SK-N-SH (cell line): ENCODE measurements at places on chromosomes 4 and X.

- H3K4me1 ChIP-seq = no peaks in the 10 kb centered on the region
- H3K36me3 ChIP-seq = no peaks in the 10 kb centered on the region
Measured at GRCh38 chr4:242121-242848, 63.0 kb downstream of the ZNF732 start.

DNA sequence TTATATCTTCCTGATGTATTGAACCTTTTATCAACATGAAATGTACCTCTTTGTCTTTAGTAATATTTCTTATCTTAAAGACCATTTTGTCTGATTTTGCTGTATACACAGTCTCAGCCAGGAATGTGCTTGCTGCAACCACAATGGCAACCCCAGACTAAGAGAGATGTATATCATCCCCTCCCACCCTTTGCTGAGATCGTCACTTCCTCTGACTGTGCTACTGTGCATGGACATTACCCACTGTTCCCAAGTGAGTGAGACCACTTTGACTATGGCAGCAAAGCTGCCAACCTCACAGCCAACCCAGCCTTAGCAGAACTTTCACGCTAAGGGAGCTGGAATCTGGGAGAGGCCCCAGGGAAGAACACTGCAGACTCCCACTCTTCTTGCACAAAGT lies 46.0 kb downstream of the EIF2S3 start:
- no peaks in the 10 kb centered on the region for H3K36me3 ChIP-seq
- no peak overlapping the region for H3K27ac ChIP-seq
- no peak for DNase-seq
- H3K4me1 ChIP-seq = 0 out of 2 replicates have a peak, but pooled peaks cover 6% of the 10 kb centered on the region
- H3K4me3 ChIP-seq = no peak overlapping the region

DNA sequence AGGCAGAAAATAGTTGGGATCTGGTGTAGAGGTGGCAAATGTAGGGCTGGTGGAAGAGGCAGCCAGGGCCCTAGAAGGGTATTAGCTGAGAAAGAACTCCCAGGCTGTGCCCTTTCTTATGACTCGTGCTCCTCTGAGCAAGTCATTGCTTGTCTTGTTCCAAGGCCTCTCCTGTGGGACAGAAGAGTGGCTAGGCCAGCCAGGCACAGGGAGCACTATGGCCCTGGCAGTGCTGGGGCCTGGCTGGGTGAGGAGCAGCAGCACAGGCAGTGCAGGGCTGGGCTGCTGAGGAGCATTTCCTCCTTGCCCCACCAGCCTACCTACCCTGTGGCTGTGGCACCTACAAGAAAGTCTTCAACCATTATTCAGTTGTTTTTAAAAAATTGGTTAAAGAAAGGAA lies 298.5 kb upstream of the NR3C2 start:
- no peaks in the 10 kb centered on the region for H3K27me3 ChIP-seq
- no peak for DNase-seq
- no peak overlapping the region for H3K4me3 ChIP-seq
- H3K36me3 ChIP-seq = no peaks in the 10 kb centered on the region
- H3K27ac ChIP-seq = no peak overlapping the region
- no peaks in the 10 kb centered on the region for H3K4me1 ChIP-seq

DNA sequence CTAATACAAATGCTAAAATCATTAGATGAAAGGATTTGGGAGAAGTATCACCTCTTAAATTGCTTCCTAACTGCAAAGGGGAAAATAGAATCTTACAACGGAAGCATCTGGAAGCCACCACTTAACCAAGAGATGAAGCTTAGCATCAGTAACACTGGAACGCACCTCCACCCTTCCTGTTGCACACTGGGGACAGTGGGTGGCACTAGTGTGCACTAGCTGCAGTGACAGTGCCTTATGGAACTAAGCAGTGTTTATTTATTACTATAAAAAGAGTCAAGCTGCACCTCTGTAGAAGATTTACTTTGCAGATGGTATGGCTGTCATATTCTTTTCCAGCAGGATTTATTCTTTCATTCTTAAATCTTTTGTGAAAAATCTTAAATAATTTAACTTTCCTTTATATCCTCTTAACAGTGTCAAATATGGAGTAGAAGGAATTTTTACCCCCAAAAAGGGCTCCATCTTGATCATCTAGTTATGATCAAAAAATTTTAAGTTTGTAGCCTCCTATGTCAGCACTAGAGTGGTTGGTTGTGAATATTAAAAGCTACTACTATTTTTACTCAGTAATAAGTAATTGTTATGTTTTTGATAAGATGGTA lies 76.7 kb downstream of the SCD5 start:
- H3K27me3 ChIP-seq = no peaks in the 10 kb centered on the region
- no peaks in the 10 kb centered on the region for H3K4me1 ChIP-seq
- no peak overlapping the region for H3K27ac ChIP-seq
- H3K36me3 ChIP-seq = no peaks in the 10 kb centered on the region
- no peak overlapping the region for H3K4me3 ChIP-seq
- DNase-seq = peak; percentile 64

- DNase-seq = no peak
- peaks cover 3% of the 10 kb centered on the region for H3K4me1 ChIP-seq
- peaks cover 3% of the 10 kb centered on the region for H3K36me3 ChIP-seq
- H3K27me3 ChIP-seq = no peaks in the 10 kb centered on the region
- H3K27ac ChIP-seq = no peak overlapping the region
Measured at GRCh38 chr4:121698236-121698671, 1.5 kb upstream of the ANXA5 start.

- H3K27me3 ChIP-seq = no peaks in the 10 kb centered on the region
- no peak for DNase-seq
- H3K4me3 ChIP-seq = no peak overlapping the region
- no peaks in the 10 kb centered on the region; the same call in 1 of the 2 replicates for H3K4me1 ChIP-seq
- H3K27ac ChIP-seq = no peak overlapping the region
Measured at GRCh38 chr4:151725087-151725486, 35.7 kb downstream of the GATB start.

GRCh38 chr4:48224606-48225005 lies 45.0 kb downstream of the TEC start:
- no peaks in the 10 kb centered on the region for H3K36me3 ChIP-seq
- no peaks in the 10 kb centered on the region for H3K27me3 ChIP-seq
- H3K27ac ChIP-seq = no peak overlapping the region

GRCh38 chrX:14022019-14022418 lies 7.7 kb downstream of the GEMIN8 start:
- no peak overlapping the region for H3K4me3 ChIP-seq
- no peaks in the 10 kb centered on the region for H3K27me3 ChIP-seq
- H3K36me3 ChIP-seq = peaks cover 38% of the 10 kb centered on the region
- H3K27ac ChIP-seq = no peak overlapping the region
- peaks cover 4% of the 10 kb centered on the region; the same call in 1 of the 2 replicates for H3K4me1 ChIP-seq

GRCh38 chrX:110277609-110278008 lies 40.3 kb downstream of the AMMECR1 start:
- H3K36me3 ChIP-seq = no peaks in the 10 kb centered on the region
- no peak overlapping the region for H3K27ac ChIP-seq
- no peak overlapping the region for H3K4me3 ChIP-seq
- H3K27me3 ChIP-seq = no peaks in the 10 kb centered on the region

- no peak overlapping the region for H3K4me3 ChIP-seq
- H3K27ac ChIP-seq = peak overlapping the region; percentile 28
- H3K27me3 ChIP-seq = no peaks in the 10 kb centered on the region
- no peaks in the 10 kb centered on the region for H3K4me1 ChIP-seq
Measured at GRCh38 chrX:114532111-114532805, 51.6 kb upstream of the HTR2C start.

GRCh38 chr4:48129307-48130014 lies 4.6 kb downstream of the TXK start:
- H3K4me1 ChIP-seq = no peaks in the 10 kb centered on the region; the same call in 1 of the 2 replicates
- H3K4me3 ChIP-seq = no peak overlapping the region
- no peak for DNase-seq

GRCh38 chr4:169098969-169099690 lies 89.1 kb upstream of the CBR4 start:
- no peaks in the 10 kb centered on the region for H3K27me3 ChIP-seq
- peaks cover 7% of the 10 kb centered on the region; the same call in 1 of the 2 replicates for H3K4me1 ChIP-seq
- H3K4me3 ChIP-seq = no peak overlapping the region
- H3K27ac ChIP-seq = peak overlapping the region; percentile 30
- peaks cover 51% of the 10 kb centered on the region for H3K36me3 ChIP-seq

GRCh38 chr4:45453258-45453853 lies 670.5 kb downstream of the GABRG1 start:
- H3K4me3 ChIP-seq = peak overlapping the region; percentile 33; the same call in 1 of the 2 replicates
- no peaks in the 10 kb centered on the region for H3K27me3 ChIP-seq
- H3K27ac ChIP-seq = no peak overlapping the region
- H3K36me3 ChIP-seq = no peaks in the 10 kb centered on the region

- H3K27me3 ChIP-seq = no peaks in the 10 kb centered on the region
- peaks cover 5% of the 10 kb centered on the region for H3K4me1 ChIP-seq
- no peak overlapping the region for H3K4me3 ChIP-seq
- DNase-seq = no peak
- peak overlapping the region; percentile 34; the same call in 1 of the 2 replicates for H3K27ac ChIP-seq
Measured at GRCh38 chr4:76758996-76759395, 138.9 kb downstream of the SOWAHB start.

- H3K27me3 ChIP-seq = no peaks in the 10 kb centered on the region
- H3K36me3 ChIP-seq = no peaks in the 10 kb centered on the region
- H3K27ac ChIP-seq = no peak overlapping the region
Measured at GRCh38 chr4:61783050-61783449, 582.9 kb downstream of the ADGRL3 start.

- DNase-seq = no peak
- H3K4me3 ChIP-seq = no peak overlapping the region
- H3K27ac ChIP-seq = no peak overlapping the region
- no peaks in the 10 kb centered on the region for H3K36me3 ChIP-seq
- no peaks in the 10 kb centered on the region for H3K4me1 ChIP-seq
- no peaks in the 10 kb centered on the region for H3K27me3 ChIP-seq
Measured at GRCh38 chr4:35867057-35867456, 377.3 kb downstream of the ARAP2 start.

- no peak overlapping the region for H3K27ac ChIP-seq
- no peaks in the 10 kb centered on the region for H3K36me3 ChIP-seq
- DNase-seq = no peak
- H3K4me3 ChIP-seq = no peak overlapping the region
Measured at GRCh38 chr4:32025851-32026459, 1305.8 kb downstream of the PCDH7 start.

- H3K27ac ChIP-seq = no peak overlapping the region
- no peaks in the 10 kb centered on the region for H3K36me3 ChIP-seq
- H3K4me1 ChIP-seq = no peaks in the 10 kb centered on the region
- no peak overlapping the region for H3K4me3 ChIP-seq
- DNase-seq = peak; percentile 7
- H3K27me3 ChIP-seq = no peaks in the 10 kb centered on the region
Measured at GRCh38 chrX:38166478-38167083, 54.1 kb downstream of the SRPX start.

- no peaks in the 10 kb centered on the region for H3K4me1 ChIP-seq
- H3K27me3 ChIP-seq = no peaks in the 10 kb centered on the region
- no peak for DNase-seq
- no peak overlapping the region for H3K27ac ChIP-seq
- no peak overlapping the region for H3K4me3 ChIP-seq
Measured at GRCh38 chr4:108685036-108685686, 34.8 kb downstream of the OSTC start.
